Activated CD4-positive, alpha-beta T cell treated with anti-CD3 and anti-CD28 coated beads, Interleukin-2, amount 50 U/mL, for 24 hours (primary cell): ENCODE measurements at places on chromosomes 4 and X.

DNA sequence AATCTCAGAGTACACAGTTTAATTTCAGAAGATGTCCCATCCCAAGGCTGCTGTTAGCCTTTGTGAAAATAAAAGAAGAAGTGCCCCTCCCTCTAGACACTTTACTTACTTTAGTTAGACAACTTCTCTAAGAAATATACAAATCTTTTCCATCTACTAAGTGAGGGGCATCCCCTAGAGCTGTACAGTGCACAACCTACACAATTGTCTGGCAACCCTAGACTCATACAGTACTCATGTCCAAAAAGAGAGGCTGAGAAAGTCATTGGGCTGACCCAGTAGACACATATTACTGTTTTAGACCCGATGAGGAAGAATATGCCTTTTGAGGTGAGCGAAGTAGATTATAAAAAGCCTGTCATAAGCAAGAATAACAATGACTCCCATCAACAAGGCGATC lies 297.6 kb downstream of the IDS start:
- no peak for DNase-seq

GRCh38 chrX:108310506-108310905 lies 127.7 kb downstream of the COL4A6 start:
- no peak for DNase-seq

- DNase-seq: no peak
Observed at GRCh38 chr4:155696726-155697125, 30.1 kb downstream of the GUCY1A1 start.

DNA sequence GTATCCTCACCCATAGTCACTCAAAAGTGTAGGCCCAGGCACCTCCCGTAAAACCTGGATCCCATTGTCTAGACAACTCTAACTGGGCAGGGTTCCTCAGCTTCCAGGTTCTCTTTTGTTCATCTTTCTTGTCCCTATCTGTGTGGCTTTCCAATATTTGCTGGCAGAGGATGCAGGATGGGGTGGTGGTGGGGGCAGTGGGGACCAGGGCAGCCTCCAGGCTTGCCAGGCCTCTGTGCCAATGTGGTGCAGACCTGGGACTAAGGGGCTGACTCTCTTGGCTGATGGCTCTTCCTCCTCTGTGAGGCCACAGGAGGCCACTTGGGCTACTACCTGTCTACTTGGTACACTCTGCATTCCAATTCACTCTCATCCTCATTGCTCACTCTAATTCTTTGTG lies 76.4 kb downstream of the NBDY start:
- no peak for DNase-seq

GRCh38 chr4:76489686-76490161 lies 54.7 kb downstream of the SHROOM3 start:
- no peak for DNase-seq

GRCh38 chr4:42789041-42789567 lies 103.4 kb upstream of the GRXCR1 start:
- DNase-seq: no peak
